ENCODE measurements at places on chromosomes 2 and 18.

GRCh38 chr2:142952793-142953494 lies 75.5 kb downstream of the KYNU start:
- no peak for DNase-seq

DNA sequence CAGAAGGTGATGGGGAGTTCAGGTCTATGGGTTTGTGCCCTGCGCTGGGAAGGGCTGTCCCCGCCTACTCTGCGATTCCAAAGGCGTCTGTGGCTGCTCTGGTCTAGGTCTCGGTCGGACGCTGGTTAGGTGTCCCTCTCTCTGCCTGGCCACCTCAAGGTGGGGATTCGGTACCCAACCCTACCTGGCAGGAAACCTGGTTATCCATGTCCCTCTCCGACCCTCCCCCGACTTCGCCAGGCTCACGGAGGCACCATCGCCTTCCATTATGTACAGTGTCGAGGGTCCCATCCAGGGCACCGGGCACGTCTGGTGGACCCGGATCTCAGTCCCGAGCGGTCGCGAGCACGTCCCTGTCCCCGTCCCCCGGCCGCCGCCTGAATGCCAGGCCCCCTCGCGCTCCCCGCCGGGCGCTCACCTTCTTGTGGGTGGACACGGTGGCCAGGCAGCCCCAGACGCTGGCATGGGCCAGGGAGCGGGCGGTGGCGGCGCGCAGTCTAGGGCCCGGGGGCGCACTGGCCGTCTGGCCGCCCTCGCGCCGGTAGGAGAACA lies 628 bp downstream of the CREG2 start:
- DNase-seq, result no peak

- no peak for DNase-seq
These were observed 1802.2 kb upstream of the PIK3C3 start for GRCh38 chr18:40152859-40153258.

DNA sequence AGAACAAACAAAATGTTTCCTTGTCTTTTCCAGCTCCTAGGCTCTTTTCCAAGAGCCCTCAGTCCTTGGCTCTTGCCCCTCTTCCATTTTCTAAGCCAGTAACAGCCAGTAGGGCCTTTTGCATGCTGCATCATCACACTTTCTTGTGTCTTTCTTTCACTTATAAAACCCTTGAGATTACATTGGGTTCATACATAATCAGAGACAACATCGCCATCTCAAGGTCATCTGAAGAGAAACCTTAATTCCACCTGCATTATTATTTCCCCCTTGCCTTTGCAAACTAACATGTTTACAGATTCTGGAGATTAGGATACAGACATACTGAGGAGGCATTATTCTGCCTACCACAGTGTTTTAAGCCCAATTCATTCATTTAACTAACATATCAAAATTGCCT lies 697.3 kb downstream of the TRIB2 start:
- no peak for DNase-seq

GRCh38 chr2:218952160-218952559 lies 7.3 kb upstream of the CDK5R2 start:
- DNase-seq, result no peak

- DNase-seq, result no peak
These were observed 2.3 kb downstream of the PIKFYVE start for GRCh38 chr2:208268156-208268952.
